ENCODE measurements at places on chromosomes 11 and 22.

DNA sequence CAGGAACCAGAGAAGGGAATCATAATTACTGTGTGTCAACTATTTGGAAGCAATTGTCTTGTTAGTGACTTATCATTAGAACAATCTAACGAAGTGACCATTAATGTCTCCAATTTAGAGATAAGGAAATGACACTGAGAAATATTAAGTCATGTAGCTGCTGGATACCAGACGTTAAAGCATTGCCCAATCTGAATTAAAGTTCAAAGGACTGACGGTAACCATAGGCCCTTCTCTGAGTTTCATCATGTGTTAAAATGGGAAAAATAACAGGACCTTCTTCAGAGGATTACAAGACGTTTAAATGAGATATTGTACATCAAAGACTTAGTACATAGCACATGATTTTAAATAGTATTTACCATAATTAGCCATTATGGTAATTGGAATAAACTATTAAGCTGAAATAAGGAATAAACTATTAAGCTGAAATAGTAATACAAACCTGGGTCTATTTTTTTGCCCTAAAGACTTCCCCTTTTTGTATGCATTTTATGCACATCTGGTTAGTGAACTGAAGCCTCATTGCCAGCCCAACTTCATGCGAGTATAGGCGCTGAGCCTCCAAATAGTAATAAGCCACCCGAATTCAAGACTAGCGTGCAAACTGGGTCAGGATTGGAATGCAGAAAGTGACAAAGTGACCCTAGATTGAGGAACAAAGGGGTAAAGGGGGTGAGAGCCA lies 41.0 kb downstream of the GLYATL1 start:
- no peak for DNase-seq

DNA sequence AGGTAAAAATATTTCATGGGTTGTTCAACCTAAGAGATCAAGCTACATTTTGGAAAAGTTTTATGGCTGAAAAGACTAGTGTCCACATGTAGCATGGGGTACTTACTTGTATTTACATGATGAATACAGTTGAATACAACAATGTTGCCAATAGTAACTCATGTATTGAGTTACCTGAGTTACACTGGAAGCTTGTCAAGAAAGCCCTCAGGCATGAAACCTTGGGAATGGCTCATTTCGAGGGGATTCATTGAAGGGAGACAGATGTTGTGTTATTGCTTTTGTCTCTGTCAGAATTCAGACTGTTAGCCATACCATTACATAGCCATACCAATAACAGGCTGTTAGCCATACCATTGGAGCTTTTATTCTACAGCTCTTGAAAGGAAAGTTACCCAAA lies 9.2 kb downstream of the OR51F2 start:
- no peak for DNase-seq

DNA sequence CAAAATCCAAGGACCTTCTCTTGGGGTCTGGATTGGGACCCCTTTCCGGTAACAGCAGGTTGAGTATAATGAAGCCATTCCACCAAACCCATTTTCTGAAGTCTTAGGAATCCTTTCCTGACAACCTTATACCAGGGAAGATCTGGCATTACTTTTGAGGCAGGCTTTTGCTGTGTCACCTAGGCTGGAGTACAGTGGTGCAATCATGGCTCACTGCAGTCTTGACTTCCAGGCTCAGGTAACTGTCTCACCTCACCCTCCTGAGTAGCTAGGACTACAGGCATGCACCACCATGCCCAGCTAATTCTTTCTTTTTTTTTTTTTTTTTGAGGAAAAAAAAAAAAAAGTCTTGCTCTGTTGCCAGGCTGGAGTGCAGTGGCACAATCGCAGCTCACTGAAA lies 55.8 kb upstream of the TREH start:
- no peak for DNase-seq

DNA sequence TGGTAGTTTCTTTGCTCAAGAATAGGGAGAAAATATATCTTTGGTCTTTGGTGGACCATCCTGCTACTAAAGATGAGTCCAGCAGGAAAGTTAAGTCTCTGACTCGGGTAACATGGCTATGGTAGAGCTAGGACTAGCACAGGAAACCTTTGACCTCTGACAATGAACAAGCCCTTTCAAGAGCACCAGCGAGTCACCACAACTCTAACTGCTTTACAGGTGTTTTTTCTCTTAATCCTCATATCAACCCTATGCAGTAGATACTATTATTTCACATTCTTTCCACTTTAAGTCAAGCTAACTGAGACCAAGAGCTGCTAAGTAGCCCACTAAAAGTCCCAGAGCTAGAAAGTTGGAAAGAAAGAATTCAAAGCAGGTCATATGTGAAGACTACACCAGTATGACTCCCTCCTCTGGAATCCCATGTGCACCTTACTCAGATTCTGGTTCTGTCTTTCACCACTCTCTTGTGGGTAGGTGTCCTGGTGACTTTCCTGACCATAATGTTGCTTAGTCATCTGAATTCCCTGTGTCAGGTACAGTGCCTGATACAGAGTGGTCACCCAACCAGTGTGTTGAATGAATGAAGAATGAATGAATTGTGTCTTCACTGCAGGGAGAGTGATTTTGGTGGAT lies 53.8 kb upstream of the ME3 start:
- DNase-seq, result no peak

DNA sequence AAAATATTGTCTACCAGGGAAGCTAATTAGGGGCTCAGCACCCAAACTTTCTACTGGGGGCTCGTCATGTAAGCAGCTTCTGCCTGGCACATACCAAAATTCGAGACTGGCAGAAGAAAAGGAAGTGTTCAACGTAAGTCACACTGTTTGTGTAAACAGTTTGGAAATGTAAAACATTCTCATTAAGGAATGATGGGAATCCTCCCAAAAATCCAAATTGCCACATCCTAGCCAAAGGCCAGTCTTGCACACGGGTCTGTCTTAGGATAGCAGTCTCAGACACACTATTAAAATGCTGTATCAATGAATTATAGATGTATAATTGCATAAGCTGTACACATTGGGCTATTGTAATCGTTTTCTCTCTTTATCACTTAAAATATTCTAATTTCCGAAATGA lies 28.9 kb downstream of the CUL5 start:
- no peak for DNase-seq

DNA sequence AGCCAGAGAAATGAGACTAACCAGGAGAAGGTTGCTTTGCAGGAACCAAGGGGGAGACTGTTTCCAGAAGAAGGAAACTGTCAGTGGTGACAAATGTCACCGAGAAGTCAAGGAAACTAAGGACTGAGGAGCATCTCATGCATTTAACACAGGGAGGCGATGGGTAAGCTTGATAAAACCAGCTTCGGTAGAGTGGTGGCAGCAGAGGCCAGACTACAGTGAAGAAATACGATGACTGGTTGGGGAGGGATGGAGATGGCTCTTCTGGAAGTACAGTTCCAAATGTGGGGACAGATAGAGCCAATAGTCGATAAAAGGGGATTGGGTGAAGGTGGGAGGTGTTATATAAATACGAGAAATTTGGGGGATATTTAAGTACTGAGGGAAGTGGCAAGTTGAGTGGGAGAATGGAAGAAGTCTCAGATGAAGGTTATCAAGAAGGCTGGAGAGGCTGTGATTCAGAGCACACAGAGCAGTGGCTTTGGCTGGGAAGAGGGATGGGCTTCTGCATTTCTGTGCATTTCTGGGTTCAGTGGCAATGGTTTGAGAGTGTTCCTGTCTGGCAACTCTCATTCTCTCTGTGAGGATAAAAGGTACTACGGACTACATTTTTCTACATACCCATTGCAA lies 29.2 kb downstream of the SC5D start:
- no peak for DNase-seq

DNA sequence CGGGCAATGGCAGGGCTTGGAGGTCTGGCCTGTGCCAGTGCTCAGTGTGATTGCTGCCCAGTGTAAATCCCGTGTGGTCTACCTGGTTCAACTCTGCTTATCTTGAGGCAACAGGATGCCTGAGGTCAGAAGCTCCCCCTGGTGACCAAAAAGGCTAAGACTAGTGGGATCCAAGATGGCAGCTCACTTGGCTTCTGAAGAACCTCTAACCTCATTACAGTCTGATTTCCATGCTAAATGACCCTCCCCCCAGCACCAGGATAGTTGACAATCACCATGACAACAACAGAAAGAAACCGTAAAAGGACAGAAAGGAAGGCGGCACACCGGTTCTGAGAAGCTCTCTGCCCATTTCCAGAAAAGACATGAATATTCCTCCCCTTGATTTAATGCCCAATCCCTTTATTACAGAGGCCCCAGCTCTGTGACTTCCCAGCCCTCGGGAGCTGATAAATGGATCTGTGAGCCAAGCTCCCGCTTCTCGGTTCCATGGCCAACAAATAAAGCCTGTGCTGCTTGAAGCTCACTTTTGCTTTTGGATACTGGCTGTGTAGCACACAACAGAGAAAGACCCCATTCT lies 398.4 kb downstream of the CTTN start:
- DNase-seq, result no peak

DNA sequence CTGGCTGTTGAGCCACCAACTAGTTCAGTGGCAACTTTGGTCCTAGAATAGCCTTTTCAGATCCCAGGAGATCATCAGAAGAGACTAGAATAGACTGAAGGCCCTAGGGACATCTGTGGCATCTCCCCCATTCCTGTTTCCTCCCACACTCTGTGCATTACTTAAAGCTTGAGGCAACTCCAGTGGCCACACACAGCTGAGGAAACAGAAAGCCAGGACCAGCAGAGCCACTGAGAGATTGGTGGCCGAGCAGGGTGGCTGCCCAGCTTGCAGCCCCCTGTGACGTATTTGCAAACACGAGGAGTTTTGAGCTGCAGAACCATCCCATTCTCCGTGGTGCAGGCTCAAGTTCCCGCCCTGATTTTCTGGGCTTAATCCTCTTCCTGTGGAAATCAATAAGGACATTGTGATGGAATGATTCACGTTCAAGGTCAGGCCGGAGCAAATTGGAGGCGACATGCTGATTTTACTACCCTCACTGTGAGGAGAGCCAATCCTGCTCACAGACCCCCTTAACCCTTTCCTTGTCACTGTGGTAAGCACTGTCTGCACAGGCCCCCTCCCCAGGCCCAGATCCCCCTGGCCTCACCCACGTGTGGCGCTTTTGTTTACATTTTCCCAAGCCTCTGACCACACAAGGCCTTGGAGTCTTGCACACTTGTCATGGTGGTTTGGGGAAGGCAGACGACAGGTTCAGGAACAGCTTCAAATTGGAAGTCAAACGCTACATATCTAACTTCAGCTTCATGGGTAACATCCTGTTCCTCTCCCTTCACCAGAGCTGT lies 69.1 kb upstream of the MYOD1 start:
- DNase-seq, result no peak

- DNase-seq, result no peak
Observed at GRCh38 chr11:71176812-71177211, 75.6 kb downstream of the SHANK2 start.

- DNase-seq, result no peak
Observed at GRCh38 chr11:44016546-44017442, 31.0 kb upstream of the ACCSL start.

- no peak for DNase-seq
Observed at GRCh38 chr22:44142421-44143104, 38.2 kb upstream of the PARVG start.

DNA sequence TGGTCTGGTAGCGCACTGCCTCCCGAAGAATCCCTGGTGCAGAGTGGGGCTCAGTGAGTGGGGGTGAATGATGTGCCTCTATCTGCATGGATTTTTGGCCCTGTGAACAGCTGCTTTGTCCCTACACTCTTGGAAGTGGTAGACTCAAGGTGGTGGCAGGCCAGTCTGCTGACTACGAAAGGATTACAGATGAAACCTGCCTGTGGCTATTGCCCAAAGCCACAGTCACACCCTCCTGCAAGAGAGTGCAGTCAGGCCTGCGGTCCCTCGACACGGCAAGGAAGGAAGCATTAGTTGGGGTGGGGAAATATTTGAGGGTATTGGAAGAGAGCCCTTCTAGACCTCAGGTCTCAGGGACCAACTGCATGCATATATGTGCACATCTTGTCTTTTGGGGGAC lies 63.7 kb downstream of the DSCAML1 start:
- no peak for DNase-seq

GRCh38 chr22:29396126-29396525 lies 7.8 kb upstream of the AP1B1 start:
- no peak for DNase-seq

DNA sequence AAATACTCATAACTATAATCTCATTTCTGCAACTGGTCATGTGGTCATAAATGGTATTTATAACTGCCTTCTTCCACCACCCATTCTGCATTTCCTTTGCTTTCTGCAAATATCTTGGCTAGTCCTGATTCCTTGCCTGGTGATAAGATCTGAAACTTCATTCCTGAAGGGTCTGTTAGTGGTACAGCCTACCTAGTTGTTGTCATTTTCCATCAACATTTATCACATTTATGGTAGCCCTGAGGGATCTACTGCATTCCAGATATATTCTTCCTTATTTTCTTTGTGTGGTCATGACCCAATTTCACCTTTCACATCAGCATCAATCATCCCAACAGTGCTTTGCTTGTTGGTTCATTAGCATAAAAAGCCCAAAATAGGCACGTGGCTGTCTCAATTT lies 50.1 kb downstream of the DDX6 start:
- DNase-seq, result no peak

- DNase-seq, result no peak
Observed at GRCh38 chr11:3156282-3156660, 8.8 kb downstream of the OSBPL5 start.

- no peak for DNase-seq
Observed at GRCh38 chr22:29702931-29703501, 16.8 kb upstream of the CABP7 start.

All from activated CD4-positive, CD25-positive, alpha-beta regulatory T cell (primary cell).